ENCODE measurements at places on chromosomes 7 and 10.

GRCh38 chr10:125709553-125710474 lies 9.7 kb upstream of the EDRF1 start:
- DNase-seq = no peak

DNA sequence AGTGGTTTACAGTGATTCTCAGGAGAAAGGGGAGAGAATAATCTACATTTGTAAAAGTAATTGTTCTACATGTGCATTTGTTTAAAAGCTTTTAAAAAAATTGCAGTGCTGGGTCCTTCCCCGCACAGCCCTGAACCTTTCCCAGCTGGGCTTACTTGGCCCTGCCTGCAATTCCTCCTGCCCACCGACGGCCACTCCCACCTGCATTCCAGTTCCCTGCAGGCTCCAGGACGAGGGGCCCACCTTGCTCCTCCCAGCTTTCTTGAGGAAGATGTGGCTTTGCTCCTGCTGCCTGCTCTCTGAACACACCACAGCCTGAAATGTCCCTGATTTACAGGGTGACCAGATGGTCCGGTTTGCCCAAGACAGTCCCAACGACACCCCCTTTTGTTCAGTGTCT lies 222.7 kb downstream of the PRPF18 start:
- DNase-seq = no peak

GRCh38 chr7:42628054-42628453 lies 283.8 kb downstream of the C7orf25 start:
- no peak for DNase-seq

DNA sequence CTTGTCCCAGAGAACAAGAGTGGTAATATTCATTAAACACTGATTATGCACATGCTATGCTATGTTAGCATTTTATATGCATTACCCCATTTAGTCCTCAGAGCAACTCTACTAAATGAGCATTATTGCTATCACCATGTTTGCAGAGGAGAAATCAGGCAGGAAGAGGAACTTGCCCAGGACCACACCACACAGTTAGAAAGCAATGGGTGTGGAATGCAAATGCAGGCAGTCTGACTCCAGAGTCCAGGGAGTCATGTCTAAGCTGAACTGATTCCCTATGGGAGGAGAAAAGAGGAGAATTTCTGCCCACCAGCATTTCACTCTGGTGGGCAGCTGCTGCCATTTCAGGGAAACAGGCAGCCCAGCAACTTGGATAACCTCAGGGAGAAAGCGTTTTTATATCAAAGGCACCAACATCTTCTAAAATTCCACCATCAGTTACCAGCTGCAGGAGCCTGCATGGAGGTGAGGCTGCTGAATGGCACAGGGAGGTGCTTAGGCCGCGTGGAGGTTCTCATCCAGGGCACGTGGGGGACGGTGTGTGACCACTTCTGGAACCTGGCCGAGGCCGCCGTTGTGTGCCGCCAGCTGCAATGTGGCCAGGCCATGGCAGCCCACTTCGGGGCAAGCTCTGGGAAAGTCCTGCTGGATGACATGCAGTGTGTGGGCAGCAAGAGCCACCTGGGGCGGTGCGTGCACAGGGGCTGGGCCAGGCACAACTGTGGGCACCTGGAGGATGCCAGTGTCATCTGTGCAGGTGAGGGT lies 68.2 kb upstream of the C10orf120 start:
- DNase-seq = no peak

- peak; percentile 5 for DNase-seq
Observed at GRCh38 chr7:108613147-108613948, 43.7 kb downstream of the DNAJB9 start.

GRCh38 chr10:78278058-78278404 lies 244.4 kb downstream of the RPS24 start:
- DNase-seq = peak; percentile 9

GRCh38 chr10:132941640-132942051 lies 724 bp downstream of the CFAP46 start:
- no peak for DNase-seq

DNA sequence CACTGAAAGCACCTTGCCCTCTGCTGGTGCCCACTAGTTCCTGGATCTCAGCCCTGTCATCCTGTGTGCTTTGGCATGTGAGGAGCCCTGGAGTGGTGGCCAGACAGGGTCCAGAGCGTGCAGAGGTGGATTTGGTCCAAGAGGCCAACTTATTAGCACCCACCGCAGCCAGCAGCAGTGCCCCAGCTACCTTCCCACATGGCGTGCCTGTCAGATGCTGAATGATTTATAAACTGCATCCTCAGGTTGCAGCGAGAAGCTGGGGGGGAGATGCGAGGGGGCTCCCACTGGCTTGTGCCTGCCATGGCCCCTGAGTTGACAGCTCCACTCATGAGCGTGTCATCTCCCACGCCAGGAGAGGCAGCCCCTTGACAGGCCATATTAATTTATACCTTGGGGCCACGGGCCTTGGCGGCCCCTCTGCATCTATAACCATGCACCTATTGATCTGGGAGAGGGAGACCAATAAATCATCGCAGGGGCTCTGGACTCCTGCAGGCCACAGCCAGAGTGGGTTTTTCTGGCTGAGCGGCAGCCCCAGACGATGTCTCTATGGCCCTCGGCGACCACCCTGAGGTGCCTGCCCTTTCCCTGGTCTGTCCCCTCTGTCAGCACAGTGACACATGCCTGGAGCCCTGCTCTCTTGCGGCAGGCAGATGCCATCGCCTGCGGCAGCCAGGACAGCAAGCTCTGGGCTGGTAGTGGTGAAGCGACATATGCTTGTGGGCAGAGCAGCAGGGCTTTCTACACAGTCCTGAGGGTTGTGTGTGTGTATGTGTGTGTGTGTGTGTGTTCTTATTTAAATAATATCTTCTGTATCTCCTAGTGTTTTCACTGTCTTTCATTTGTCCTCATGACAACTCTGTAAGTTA lies 120.8 kb downstream of the CDH23 start:
- no peak for DNase-seq

DNA sequence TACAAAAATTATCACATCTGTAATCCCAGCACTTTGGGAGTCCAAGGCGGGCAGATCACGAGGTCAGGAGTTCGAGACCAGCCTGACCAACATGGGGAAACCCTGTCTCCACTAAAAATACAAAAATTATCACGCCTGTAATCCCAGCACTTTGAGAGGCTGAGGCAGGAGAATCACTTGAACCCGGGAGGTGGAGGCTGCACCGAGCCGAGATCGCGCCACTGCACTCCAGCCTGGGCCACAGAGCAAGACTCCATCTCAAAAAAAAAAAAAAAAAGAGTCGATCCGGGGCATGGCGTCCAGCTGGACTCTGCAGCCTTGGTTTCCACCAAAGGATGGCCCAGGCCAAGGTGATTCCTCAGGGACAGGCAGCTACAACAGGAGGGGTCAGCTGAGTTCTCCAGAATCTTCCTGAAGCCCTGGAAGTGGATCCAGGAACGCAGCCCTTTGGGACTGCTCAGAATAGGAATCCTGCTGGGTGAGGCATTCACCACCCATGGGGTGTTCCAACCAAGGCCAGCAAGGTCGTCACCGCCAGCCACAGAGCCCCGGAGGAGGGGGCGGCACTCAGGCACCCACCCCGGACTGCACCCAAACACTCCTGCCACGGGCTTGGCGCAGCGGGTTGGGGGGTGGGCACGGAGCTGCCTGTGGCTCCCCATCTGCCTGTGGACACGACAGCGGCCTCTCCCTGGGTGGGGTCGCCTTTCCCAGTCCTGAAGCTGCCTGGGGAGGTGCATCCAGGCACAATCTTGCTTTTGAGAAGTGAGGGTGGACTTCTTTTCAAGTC lies 12.0 kb upstream of the UTF1 start:
- DNase-seq = no peak

DNA sequence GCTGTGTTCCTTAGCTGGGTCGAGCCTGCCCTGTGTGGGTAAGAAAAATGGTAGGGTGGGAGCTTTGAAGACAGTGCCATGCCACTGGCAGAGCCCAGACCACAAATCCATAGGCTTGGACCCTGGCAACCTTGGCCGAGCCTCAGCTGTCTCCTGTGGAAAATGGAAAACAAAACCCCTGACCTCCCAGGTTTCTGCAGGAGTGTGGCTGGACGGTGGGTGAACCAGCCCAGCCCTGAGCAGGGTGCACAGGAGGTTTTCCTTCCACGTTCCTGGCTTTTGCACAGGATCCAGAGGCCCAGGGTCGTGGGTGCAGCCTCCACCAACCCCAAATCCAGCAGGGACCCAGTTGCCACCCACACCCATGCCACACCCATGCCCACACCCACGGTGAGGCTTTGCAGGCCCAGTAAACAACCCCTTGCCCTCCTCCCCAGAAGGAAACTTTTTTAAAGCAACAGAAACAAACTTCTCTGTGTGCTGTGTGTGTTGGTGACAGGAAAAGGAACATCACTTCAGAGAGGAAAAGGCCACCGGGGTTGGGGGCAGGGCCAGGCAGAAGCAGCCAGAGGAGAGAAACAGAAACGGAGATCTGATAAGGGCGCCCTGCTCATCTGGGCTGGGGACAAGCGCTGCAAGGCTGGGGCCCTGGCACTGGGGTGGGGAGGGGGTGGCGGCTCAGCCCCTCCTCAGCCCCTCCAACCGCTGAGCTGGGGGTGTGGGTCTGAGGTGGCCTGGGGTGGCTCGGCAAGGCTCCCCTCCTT lies 20.7 kb upstream of the ZMIZ1 start:
- DNase-seq = no peak

DNA sequence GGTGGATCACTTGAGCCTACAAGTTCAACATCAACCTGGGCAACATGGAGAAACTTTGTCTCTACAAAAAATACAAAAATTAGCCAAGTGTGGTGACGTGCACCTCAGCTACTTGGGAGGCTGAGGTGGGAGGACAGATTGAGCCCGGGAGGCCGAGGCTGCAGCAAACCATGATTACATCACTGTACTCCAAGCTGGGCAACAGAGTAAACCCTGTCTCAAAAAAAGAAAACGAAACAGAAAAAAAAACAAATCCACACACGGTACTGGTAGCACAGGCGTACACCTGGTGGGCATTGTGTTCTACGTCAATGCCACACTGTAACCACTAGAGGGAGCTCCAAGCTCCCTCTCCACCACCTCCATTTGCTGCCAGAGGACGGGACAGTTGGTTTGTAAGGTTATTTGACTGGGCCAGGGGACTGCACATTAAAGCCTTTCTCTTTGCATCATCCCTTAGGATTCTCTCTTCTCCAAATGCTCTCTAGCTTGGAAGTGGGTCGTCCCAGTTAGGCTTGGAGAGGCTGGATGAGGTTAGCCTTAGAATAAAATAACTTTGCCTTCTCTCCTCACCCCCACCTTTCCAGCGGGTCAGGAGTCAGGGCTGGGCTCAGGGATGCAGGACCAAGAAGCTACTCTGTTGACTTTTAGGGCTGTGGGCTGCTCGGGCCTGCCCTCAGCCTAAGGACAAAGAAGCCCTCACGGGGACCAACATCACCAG lies 130.8 kb downstream of the SORBS1 start:
- DNase-seq = peak; percentile 14

DNA sequence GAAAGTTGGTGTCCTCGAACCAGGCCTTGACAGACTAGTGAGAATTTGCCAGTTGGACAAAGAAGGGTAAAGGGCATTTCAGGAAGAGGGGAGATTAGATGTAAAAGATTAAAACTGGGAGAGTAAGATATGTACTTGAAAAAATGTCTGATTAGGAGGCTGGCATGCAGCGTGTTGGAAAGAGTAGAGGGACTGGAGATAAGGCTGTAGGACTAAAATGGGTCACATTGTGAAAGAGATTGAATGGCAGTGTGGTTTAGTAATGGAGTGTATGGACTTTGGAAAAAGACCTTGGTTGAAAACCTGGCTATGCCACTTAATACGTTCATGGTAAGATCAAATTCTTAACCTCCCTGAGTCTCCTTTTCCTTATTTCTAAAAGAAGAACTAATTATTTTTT lies 14.1 kb downstream of the CREM start:
- no peak for DNase-seq

DNA sequence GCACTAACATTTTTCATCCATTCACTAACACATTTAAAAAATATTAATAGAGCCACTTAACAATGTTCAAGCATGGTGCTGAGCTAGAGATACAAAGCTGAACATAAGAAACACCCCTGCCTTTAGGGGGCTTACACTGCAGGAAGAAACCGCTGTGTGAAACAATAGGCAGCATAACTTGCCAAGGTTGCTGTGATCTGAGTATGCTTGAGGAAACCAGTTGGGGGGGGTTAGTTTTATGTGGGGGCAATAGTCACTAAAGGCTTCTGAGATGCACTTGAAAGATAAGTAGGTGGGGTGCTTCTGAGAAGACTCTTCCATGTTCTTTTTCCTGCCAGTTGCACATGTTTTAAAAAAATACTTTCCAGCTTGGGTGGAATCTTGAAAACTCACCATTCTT lies 2.8 kb downstream of the RBM17 start:
- no peak for DNase-seq

DNA sequence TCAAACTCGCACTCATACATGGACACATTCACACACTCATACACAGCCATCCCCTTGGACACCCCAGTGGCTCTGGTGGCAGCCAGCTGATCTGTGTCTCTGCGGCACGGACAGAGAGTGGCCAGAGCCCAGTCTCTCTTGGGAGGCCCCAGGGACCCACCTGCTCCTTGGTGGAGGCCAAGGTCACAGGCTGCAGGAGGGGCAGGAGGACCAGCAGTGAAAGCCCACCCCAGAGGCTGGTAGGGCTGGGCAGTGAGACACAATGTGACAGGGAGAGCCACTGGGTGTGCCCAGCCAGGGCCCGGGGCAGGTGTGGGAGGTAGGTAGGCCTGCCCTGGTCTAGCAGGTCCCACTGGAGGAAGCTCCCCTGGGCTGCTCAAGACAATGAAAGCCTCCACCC lies 18.5 kb downstream of the SHH start:
- no peak for DNase-seq

DNA sequence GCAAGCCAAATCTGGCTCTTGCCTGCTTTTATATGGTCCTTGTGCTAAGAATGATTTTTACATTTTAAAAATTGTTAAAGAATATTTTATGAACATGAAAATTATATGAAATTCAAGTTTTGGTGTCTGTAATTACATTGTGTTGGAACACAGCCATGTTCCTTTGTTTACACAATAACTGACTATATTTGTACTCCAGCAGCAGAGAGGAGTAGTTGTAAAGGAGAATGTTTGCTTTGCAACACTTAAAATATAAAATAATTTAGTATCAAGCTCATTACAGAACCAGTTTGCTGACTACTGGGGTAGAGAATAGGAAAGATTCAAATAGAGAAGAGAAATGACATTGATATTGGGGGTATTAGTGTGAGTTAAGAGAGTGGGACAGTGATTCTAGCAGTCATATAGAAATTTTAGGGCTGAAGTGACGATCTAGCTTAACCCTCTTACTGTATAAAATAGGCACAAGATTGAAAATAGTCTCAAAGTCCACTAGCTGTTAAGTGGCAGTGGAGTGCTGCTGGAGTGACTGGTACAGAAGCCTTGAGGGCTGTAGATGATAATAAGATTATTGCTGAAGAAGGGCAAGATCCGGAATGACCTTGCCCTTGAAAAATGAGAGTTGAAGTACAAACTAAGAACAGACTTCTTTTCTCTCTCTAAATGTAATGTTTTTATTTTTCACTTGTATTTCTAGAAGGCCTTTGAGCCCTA lies 28.2 kb downstream of the SGPL1 start:
- no peak for DNase-seq

GRCh38 chr7:36100634-36101033 lies 52.4 kb upstream of the EEPD1 start:
- no peak for DNase-seq
